ENCODE measurements at places on chromosomes 7 and 10. TPM values are rescaled to one million over a fixed set of nuclear protein-coding genes. Genes with fewer than 3 reads are reported as not detected.

MICALL2 gene
- 41.7 TPM for total RNA-seq

DNA sequence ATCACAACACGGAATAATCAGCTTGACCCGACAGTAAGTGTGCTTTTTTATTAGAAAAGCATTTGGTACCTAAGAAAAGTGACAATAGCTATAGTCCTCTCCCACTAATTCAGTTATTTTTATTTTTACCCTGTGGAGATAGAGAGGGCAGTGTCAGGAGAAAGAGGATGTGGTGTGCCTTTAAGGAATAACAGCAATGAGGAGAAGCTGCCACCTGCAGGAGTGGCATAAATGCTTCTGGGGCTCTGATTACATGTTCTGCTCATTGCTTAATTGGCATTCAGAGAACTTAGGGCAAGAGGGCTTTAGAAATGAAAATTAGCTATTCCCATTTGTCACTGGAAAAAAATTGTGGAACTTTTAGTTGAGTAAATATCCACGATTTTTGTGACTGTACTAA, 60.1 kb downstream of the DENND11 start:
- DNase-seq: no peak

GRCh38 chr10:95573964-95574604, 12.9 kb upstream of the SORBS1 start:
- DNase-seq: no peak

FAM241B gene
- total RNA-seq: 15.1 TPM

DNA sequence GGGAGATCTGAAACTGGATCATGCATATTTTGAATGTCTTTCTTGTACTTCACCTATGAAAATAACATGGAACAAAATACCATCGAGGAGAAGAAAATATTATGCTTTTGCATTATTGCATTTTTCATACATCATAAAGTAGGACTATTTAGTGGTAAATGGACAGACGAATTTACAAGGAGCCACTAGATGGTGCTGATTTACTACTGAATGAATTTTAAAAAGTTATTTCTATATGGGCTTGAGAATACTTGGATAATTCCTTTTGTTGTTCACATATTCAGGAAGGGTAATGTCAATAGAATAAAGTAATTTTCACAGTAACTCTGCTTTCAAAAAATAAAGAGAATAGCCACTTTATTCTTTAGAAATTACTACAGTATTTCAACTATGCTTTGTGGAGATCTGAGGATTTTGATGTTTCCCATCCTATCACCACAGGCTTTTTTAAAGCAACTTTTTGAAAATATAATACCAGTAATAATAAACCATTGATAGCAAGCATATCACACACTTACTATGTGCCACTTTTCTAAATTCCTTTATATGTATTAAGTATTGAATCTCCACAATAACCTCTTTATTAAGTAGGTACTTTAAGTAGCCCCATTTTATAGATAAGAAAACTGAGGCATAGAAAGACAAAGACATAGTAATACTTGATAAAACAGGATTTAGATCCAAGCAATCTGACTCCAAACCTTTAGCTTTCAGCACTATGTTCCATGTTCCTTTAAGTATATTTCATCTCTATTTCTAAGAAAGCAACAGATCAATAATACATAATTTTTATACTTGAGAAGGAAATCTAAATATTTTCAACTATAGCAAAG, 38.6 kb downstream of the NEBL start:
- peak; percentile 25 for DNase-seq

DNA sequence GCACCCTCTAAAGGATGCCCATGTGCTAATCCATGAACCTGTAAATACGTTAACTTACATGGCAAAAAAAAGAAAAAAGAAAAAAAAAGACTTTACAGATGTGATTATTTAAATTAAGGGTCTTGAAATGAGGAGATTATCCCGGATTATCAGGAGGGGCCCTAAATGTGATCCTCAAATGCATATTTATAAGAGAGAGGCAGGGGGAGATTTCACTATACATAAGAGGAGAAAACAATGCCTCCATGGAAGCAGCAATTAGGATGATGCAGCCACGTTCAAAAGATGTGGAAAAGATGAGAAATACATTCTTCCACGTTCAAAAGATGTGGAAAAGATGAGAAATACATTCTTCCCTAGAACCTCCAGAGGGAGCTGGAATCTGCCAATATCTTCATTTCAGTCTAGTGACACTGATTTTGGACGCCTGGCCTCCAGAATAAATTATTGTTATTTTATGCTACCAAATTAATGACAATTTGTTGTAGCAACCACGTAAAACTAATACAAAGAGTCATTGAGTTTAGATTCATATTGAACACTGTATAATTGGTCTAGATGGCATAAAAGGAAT, 328.4 kb upstream of the GNAI1 start:
- DNase-seq: peak; percentile 8

- no peak for DNase-seq
Observed at GRCh38 chr10:124155781-124156435, 62.5 kb upstream of the CHST15 start.

- no peak for DNase-seq
Observed at GRCh38 chr10:58585435-58585834, 72.8 kb downstream of the BICC1 start.

DNA sequence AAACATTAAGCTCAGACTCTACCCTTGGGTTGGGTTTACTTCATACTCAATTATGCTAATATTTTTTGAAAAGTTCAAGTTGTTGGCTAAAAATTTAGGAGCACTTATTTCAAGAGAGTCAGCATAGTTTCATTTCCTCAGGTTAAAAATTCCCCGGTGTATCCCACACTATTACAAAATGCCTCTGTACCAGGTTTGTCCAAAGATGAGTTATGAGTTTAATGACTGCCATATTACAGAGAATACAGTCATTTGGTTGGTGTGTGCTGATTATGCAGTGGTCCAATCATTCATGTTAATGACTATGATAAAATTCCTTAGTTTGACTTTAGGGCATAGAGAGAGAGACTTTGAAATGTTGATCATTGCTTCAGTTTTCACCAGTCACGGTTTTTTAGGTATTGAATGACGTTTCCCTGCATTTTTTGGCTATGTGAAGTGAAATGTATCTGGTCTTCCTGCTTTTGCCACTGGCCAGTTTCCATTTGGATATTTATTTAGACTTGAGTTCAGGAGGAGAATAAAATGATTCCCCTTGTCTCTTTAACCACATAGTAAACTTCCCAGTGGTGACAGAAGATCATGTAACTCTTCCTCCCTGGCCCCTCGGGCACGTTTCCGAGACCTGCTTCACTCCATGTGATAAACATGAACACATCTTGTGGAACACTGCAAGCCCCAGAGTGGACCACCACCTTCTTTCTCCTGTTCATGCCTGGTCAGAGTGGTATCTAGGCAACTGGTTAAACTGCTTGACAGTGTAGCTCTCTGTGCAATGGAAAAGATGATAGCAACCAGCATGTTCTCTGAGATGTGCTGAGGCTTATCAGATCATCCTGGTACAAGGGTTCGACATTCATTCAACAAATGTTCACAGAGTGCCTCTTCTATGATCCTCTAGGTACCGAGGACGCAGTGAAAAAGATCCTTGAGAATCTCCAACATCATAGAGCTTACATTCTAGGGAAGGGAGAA, 153.6 kb downstream of the CACNB2 start:
- DNase-seq: no peak

SLC18A3 gene
- not detected for total RNA-seq

GAD2 gene
- total RNA-seq: not detected

- peak; percentile 99 for DNase-seq
Observed at GRCh38 chr7:41107330-41107937, 595.5 kb downstream of the INHBA start.

DNA sequence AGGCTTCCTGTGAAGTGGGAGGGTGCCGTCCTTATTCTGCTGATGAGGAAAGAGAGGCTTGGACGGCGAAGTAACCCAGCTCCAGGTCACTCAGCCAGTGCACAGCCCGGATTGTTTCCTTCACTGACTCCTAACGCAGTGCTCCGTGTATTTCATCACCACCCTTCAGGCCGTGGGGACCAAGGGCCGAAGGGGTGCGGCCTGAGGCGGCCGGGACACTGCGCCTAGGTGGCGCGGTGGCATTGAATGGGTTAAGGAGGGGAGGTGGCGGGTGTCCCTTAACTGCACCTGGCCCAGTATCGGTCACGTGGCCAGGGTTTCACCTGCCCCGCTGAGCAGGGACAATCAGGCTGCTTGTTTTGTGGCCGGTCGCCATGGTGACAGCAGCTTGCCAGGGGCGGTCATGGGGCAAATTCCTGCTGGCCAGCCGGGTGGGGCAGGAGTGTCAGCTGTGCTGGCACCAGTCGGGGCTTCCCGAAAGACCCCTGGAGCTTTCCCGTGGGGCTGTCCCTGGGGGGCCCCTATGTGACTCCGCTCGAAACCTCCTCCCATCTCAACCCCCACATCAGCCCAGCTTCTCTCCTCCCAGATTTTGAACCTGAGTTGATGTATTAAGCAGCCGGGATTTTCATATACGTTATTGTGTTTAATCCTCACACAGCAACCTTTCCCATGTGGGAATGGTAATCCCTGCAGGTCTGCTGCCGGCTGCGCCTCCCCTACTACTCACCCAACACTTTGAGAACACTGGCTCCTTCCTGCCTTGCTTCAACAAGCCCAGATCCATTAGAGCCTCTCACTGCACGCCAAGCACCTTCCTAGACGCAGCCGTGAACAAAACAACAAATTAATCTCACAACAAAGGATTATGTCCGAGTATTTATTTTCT, 4.4 kb upstream of the ABHD11 start:
- no peak for DNase-seq

CAMK2B gene
- 0.35 TPM for total RNA-seq

DNA sequence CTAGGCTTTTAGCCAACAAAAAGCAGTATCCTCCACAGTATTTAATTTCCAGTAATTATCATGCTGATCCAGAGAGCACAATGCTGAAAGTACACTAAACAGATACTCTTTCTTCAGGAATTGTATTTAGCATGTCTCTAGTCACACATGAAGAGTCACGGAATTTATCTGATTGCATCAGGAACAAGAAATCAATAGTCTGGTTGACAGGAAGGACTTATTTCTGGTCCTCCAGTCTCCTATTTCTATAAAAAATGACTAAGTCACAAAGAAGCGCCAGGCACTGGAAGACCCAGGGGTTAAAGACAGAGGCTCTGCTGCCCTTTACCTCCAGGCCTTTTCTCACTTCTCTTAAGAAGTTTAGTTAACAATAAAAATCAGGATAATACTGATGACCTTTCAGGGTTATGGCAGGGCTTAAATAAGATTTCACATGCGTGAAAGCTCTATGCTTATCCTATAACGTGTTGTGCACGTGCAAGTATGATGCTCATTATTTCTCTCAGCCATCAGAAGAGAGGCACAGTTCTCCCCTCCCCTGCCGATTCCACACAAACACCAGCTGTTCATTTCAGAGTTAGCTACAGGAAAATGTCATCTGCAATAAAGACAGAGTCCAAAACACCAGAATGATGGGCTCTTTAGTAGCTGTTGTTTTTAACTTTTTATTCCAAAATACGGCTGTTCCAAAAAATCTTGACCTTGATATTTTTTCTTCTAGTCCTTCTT, 36.9 kb downstream of the SLC26A4 start:
- DNase-seq: no peak

GCK gene
- not detected for total RNA-seq

HOXA4 gene
- not detected for total RNA-seq

DNA sequence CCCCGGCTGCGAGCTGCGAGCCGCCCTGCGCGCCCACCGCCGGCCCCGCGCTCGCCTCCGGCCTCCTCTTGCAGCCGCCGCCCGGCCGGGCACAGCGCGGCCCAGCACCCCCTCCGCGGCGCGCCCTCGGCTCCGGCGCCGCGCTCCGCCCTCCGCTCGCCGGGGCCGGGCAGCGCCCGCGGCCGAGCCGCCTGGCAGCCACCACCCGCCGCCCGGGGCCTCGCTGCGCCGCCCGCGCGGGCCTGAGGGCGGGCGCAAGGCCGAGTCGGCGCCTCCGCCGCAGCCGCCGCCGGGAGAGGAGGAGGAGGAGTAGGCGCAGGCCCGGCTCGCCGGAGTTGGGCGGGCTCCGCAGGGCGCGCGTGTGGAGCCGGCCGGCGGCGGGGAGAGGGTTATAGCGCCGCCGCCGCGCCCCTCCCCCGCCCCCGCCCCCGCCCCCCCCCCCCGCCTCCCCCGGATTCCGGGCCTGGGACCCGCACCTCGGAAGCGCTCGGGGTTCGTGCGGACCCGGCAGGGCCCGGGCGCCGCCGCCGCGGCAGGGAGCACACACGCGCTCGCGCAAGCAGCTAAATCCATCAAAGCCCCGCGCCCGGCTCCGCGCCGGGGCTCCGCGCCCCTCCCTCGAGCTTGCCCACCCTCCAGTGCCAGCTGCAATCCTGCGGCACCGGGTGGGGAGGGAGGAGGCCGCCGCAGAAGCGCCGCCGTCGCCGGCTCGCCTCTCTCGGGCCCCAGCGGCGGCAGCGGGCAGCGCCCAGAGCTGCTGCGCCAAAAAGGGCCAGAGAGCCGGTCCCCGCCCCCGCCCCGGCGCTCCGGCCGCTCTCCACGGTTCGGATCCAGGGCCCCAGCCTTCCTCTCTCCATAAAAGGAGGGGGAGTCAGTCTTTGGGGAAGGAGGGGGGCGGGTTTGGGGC, at the start of gene PDGFA:
Gene PDGFA, minus strand, starts transcription at position 363 of the 907 bp plus-strand sequence. CDS start 845 bp downstream, outside the sequence.
- DNase-seq: peak; percentile 74

PRF1 gene
- not detected for total RNA-seq

DNA sequence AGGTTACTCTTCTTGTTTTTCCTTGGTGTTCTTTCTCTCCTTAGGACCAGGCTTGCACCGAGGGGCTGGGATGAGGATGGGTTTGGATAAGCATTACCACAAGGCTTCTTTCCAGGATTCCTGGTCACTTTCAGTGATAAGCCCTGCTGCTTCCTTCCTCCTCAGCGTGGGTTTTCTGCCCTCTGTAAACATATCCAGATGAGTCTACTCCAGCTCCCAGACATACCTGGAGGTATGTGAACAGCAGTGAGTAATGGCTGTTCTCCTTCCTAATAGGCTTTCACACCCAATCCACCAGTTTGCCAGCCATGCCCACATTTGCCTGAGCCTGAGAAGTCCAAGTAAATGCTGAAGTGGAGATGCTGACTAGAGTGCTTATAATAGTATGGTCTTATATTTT, 229.8 kb upstream of the YAE1 start:
- DNase-seq: no peak

DNA sequence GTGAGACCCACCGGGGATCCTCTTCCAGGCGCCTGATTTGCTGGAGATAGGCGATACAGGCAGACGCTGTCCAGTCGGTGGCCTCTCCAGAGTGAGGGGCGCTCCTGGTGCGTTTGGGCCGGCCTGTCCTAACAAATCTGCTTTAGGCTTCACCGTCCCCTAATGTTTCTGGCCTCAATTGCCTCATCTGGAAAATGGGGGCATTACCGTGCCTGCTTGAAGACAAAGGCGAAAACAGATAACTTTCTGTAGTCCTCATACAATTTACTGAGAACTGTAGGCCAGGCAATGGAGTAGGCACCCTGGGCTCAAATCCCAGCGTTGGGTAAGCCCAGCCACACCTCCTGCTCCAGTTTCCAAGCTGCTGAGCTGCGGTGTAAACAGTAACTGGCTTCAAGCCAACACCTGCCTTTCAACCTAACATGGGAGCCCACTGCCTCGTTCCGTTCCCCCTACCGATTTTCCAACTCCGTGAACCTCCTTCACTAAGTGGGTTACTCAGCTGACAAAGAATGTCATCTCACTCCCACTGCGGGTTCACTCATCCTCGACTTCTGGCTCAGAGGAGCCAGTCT, 589 bp upstream of the ZFAND4 start:
- peak; percentile 1 for DNase-seq
